ENCODE measurements at places on chromosomes 13 and 19. TPM values are rescaled to one million over a fixed set of nuclear protein-coding genes. Genes with fewer than 3 reads are reported as not detected.
A peak's percentile ranks its signal among the peaks of the same experiment; 100 is the strongest.

GRCh38 chr13:113155982-113156655, 2.3 kb upstream of the PROZ start:
- H3K27ac ChIP-seq: no peak overlapping the region
- DNase-seq: no peak
- H3K36me3 ChIP-seq: no peaks in the 10 kb centered on the region
- peaks cover 14% of the 10 kb centered on the region for H3K4me1 ChIP-seq

DNA sequence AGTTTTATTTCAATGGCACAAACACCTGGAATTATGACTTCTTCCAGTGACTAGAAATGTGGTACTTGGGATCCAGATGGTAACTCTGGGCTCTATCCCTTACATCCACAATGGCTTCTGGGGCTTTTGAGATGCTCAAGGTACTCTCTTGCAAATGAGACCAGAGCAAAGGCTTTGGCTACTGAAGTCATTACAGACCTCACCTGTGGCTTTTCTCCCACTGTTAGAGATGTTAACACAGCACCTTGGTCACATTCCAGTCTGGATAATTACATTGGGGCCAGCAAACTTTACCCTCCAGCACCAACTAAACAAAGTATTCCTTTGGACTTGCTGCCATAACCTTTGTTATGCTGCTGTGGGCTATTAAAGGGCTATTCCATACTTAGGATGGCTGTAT, 6.1 kb downstream of the ENOX1 start:
- H3K36me3 ChIP-seq: no peaks in the 10 kb centered on the region
- H3K4me1 ChIP-seq: no peaks in the 10 kb centered on the region
- no peak for DNase-seq
- H3K27me3 ChIP-seq: no peaks in the 10 kb centered on the region

DNA sequence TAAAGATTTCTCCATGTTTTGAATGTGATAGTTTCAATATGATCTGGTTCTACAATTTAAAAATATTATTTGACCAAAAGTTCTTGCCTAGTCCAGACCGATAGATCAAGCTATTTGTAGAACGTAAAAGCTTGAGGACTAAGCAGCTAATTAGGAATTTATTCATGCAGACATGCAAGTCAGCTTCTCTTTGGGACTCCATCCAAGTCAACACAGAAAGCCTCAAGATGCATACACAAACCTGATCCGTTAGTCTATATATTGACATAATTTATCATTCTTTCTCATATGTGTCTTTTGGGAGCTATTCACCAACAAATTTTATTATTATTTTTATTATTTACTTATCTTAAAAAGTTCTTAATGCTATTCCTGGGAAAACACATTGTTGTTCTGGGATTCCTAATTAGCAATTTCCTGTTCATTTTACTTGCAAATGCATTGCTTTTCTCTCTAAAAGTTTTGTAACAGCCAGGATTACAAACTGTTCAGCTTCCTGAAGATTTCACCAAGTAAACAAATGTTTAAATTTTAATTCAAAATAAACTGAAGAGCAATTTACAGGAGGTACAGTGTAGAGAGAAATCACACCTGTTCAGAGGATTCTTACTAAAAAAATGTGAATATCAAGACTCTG, 375.3 kb downstream of the GPC5 start:
- no peak overlapping the region for H3K4me3 ChIP-seq
- no peaks in the 10 kb centered on the region for H3K36me3 ChIP-seq
- DNase-seq: no peak

DNA sequence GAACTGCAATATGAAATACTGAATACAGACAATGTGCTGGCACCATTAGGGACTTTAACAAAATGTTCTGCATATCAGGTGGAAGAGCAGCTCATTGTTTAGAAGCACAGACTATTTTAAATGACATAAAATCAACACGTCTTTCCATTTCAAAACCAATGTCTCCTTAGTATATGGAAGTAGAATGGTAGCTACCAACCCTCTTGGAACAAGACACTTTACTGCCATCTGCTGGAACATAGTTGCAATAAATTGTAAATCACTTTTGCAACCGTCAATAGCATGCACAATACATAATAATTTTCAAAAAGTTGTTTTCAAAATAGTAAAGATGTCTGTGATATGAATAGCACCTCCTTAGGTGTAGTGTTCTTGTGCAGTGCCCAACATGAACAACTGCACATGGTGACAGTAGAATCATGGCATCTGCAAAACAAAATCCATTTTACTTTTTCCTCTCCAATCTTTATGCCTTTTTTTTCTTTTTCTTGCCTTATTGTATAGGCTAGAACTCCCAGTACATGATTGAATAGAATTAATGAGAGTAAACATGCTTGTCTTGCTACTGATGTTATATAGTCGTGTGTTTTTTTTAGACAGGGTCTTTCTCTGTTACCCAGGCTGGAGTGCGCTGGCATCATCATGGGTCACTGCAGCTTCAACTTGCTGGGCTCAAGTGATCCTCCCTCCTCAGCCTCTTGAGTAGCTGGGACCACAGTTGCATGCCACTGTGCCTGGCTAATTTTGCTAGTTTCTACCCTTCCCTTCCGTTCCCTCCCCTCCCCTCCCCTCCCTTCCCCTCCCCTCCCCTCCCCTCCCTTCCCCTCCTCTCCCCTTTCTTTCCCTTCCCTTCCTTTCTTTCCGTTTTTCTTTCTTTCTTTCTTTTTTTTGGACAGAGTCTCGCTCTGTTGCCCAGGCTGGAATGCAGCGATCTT, 7.8 kb upstream of the LYPD5 start:
- H3K27me3 ChIP-seq: no peaks in the 10 kb centered on the region
- H3K27ac ChIP-seq: no peak overlapping the region
- H3K4me3 ChIP-seq: no peak overlapping the region

DNA sequence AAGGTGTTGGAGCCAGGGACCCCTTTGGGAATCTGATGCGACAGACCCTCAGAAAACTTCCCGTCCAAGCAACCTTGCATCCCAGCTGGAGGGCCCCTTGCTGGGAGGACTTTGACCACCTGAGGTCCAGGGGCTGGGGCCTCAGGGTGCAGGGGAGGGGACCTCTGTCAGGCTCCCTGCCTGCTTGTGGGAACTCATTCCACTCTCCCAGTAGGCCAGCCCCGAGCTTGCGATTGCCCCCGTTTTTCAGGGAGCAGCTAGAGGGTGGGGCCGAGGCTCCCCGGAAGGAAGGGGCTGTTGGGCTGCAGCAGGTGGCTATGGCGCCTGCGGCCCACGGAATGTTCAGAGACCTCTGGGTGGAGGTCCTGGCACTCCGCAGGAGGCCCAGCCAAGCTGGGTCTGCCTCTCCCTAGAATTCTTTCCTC, 2.8 kb downstream of the GNA11 start:
- peaks cover 15% of the 10 kb centered on the region for H3K4me1 ChIP-seq
- no peak for DNase-seq
- peak overlapping the region; percentile 91 for H3K4me3 ChIP-seq
- no peak overlapping the region for H3K27ac ChIP-seq
- H3K27me3 ChIP-seq: no peaks in the 10 kb centered on the region

- DNase-seq: peak; percentile 34
- H3K27me3 ChIP-seq: no peaks in the 10 kb centered on the region
- no peaks in the 10 kb centered on the region for H3K4me1 ChIP-seq
- H3K27ac ChIP-seq: no peak overlapping the region
- H3K4me3 ChIP-seq: no peak overlapping the region
These were observed 1.0 kb upstream of the CEACAM1 start for GRCh38 chr19:42529248-42529764.

- H3K4me1 ChIP-seq: no peaks in the 10 kb centered on the region
- DNase-seq: no peak
- H3K27me3 ChIP-seq: no peaks in the 10 kb centered on the region
- no peak overlapping the region for H3K4me3 ChIP-seq
- H3K36me3 ChIP-seq: peaks cover 4% of the 10 kb centered on the region
These were observed 261.8 kb downstream of the ABCC4 start for GRCh38 chr13:95039415-95039814.

GRCh38 chr13:20798027-20798426, 24.3 kb upstream of the EEF1AKMT1 start:
- H3K4me3 ChIP-seq: no peak overlapping the region
- peaks cover 5% of the 10 kb centered on the region for H3K4me1 ChIP-seq
- no peak for DNase-seq
- no peaks in the 10 kb centered on the region for H3K27me3 ChIP-seq

DNA sequence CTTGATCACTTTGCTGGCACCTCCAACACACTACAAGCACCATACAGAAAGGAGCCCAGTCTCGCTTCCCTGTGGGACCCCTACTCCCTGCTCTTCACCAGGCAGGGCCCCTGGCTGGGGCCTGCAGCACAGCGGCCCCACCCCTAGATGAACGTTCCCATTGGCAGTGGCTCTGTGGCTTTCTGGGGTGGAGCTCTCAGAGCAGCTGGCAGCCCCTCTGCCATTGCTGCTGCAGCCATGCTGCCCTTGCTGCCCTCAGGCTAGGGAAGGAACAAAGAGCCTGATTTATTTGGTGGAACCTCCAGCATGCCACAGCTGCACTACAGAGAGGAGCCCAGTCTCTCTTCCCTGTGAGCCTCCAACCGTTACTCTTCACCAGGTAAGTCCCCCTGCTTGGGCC, 5.8 kb downstream of the SIGLEC6 start:
- no peak for DNase-seq
- no peak overlapping the region for H3K27ac ChIP-seq
- H3K4me1 ChIP-seq: no peaks in the 10 kb centered on the region
- no peaks in the 10 kb centered on the region for H3K36me3 ChIP-seq
- H3K4me3 ChIP-seq: no peak overlapping the region
- H3K27me3 ChIP-seq: no peaks in the 10 kb centered on the region

- no peaks in the 10 kb centered on the region for H3K36me3 ChIP-seq
- H3K27me3 ChIP-seq: no peaks in the 10 kb centered on the region
- H3K27ac ChIP-seq: no peak overlapping the region
- H3K4me3 ChIP-seq: no peak overlapping the region
These were observed 23.9 kb downstream of the DHRS12 start for GRCh38 chr13:51780099-51780498.

DNA sequence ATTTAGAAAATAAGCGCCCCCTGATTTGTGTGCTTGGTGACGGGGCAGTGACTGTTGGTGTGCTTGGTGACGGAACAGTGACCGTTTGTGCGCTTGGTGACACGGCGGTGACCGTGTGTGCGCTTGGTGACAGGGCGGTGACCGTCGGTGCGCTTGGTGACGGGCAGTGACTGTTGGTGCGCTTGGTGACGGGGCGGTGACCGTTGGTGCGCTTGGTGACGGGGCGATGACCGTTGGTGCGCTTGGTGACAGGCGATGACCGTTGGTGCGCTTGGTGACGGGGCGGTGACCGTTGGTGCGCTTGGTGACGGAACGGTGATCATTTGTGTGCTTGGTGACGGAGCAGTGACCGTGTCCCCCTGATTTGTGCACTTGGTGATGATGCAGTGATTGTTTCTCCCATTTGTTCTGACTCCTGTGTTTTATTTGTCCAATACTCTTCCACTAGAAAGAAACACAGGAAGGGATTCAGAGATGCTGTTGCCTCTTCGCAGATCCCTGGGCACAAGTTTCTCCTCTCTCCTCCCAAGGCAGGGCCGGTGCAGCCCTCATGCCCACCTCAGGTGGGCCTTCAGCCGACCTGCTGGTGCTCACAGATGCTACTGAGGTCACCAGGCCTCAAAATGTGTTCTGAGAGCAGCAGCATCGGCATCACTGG, 128.3 kb downstream of the ATP11A start:
- H3K4me3 ChIP-seq: no peak overlapping the region
- H3K27me3 ChIP-seq: no peaks in the 10 kb centered on the region
- DNase-seq: no peak
- no peak overlapping the region for H3K27ac ChIP-seq
- peaks cover 1% of the 10 kb centered on the region for H3K36me3 ChIP-seq
- H3K4me1 ChIP-seq: no peaks in the 10 kb centered on the region

DNA sequence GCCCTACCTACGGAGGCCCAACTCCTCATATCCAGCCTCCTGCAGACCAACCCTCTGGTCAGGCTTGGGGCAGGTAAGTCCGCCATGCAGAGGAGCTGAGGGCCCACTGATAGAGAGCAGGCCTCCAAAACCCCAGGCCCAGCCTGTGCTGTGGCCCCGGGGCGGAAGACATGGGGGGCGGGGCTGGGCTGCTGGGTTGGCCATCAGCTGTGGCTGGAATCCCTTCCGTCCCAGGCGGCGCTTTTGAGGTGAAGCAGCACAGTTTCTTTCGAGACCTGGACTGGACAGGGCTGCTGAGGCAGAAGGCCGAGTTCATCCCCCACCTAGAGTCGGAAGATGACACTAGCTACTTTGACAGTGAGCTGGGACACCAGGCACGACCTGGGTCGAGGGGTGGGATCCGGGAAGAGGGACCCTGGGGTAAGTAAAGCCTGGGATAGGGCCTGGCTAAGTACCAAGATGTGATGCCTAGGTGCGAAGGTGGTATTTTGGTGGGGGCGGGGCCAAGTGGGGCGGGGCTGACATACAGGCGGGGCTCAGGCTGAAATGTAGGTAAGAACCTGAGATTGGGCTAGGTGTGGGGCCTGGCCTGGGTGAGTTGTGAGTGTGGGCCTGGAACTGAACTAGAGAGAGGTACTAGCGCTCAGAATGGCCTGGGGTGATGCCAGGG, 15.4 kb downstream of the DNASE2 start:
- H3K4me3 ChIP-seq: no peak overlapping the region
- H3K27ac ChIP-seq: no peak overlapping the region
- peaks cover 4% of the 10 kb centered on the region for H3K27me3 ChIP-seq
- no peaks in the 10 kb centered on the region for H3K4me1 ChIP-seq
- no peaks in the 10 kb centered on the region for H3K36me3 ChIP-seq

DNA sequence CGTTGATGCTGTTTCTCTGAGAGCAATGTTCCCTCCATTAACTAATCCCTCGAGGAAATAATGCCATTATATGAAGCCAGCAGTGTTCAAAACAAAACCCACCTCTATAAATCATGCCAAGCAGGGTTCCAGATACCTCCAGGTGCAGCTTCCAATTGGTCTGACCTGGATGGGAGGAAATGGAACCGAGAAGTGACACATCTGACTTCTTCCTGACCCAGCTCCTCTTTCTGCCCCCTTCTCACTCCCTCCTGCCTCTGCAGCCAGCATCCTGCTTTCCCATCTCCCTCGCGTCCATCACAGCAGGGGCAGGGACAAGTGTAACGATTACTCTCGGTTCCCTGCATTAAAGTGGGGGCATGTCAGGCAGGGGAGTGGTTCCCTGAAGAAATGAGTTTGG, 37.5 kb downstream of the HSPH1 start:
- no peak overlapping the region for H3K27ac ChIP-seq
- no peak overlapping the region for H3K4me3 ChIP-seq
- H3K36me3 ChIP-seq: no peaks in the 10 kb centered on the region

The PPP1R13L gene
- total RNA-seq: 1.5 TPM

The PRDX2 gene
- total RNA-seq: 166 TPM

The SLC25A41 gene
- 0.26 TPM for total RNA-seq

The FUT1 gene
- under 0.01 TPM for total RNA-seq

The ZNF814 gene
- 3.9 TPM for total RNA-seq

The HCN2 gene
- total RNA-seq: 0.26 TPM

The OLFM2 gene
- total RNA-seq: 0.66 TPM

The ZIK1 gene
- total RNA-seq: 7.2 TPM

The MISP gene
- total RNA-seq: not detected

The ZNF714 gene
- 6.9 TPM for total RNA-seq
